H1 (cell line): ENCODE measurements at places on chromosomes 5 and 9.

DNA sequence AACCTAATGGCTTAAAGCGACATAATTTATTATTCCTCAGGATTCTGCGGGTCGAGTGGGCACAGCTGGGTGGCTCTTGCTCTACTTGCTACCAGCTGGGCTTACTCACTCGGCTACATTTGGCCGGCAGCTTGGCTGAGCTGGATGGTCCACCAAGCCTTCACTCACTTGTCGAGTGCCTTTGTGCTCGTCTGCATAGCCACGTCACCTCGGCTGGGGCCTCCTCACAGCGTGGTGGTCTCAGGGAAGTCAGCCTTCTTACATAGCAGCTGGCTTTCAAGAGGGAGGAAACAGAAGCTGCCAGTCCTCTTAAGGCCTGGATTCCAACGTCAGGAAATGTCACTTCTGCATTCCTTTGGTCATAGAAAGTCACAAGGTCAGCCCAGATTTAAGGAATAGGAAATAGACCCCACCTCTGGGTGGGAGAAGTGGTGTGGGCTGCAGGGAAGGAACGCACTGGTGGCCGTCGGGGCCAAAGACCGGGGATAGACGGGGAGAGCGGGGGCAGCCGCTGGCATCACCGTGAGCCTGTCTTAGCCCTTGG lies 75.1 kb upstream of the RUFY1 start:
- no peak overlapping the region for H3K27ac ChIP-seq
- no peaks in the 10 kb centered on the region for H3K36me3 ChIP-seq
- no peaks in the 10 kb centered on the region for H3K4me1 ChIP-seq
- no peak for DNase-seq

DNA sequence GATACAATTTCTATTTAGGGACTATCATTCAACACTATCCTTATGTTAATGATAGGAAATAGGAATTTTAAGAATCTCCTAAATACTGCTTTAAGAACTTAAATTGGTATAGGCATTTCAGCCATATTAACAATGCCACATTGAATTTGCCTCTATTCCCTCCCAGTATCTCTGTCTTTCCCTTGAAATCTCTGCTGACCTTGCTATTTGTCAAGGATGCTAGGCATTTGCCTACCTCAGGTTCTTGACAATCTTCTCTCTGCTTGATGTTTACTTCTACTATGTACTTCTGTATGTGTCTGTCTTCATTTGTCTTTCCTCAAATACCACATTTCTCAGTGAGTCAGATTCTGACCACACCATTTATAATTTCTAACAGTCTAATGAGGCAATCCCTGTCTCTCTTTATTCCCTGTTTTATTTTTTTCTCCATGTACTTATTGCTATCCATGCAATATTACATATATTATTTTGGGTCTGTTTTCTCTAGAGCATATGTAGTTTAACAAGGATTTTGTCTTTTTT lies 1461.4 kb upstream of the CDH9 start:
- H3K4me3 ChIP-seq, result no peak overlapping the region
- no peaks in the 10 kb centered on the region for H3K36me3 ChIP-seq
- no peaks in the 10 kb centered on the region for H3K27me3 ChIP-seq

GRCh38 chr9:72292256-72292682 lies 72.7 kb downstream of the ZFAND5 start:
- no peaks in the 10 kb centered on the region for H3K36me3 ChIP-seq
- DNase-seq, result no peak
- no peaks in the 10 kb centered on the region for H3K27me3 ChIP-seq
- H3K27ac ChIP-seq, result no peak overlapping the region
- H3K4me3 ChIP-seq, result no peak overlapping the region

DNA sequence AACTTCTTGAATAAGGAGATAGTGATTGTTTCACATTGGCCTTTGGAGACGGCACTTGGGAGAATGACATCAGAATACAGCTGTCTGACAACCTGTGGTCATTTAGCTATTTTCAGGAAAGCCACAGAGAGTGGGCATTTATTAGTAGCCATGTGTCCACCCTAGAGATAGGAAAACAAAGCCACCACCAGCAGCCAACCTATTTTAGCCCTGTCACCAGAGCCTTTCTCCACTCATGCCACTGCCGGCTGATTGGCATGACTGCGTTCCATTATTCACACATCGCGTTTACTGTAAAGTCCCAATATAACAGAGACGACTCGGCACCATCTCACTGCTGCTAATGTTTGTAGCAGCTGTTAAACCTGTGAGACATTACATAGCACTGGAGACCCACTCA lies 330.1 kb downstream of the NDUFS4 start:
- DNase-seq, result no peak
- no peak overlapping the region for H3K27ac ChIP-seq
- H3K4me1 ChIP-seq, result peaks cover 5% of the 10 kb centered on the region; the same call in 1 of the 2 replicates
- H3K36me3 ChIP-seq, result no peaks in the 10 kb centered on the region
- H3K4me3 ChIP-seq, result no peak overlapping the region
- no peaks in the 10 kb centered on the region for H3K27me3 ChIP-seq

- H3K36me3 ChIP-seq, result no peaks in the 10 kb centered on the region
- no peaks in the 10 kb centered on the region for H3K27me3 ChIP-seq
- H3K27ac ChIP-seq, result no peak overlapping the region
Observed at GRCh38 chr5:54821445-54822323, 163.7 kb downstream of the ESM1 start.

DNA sequence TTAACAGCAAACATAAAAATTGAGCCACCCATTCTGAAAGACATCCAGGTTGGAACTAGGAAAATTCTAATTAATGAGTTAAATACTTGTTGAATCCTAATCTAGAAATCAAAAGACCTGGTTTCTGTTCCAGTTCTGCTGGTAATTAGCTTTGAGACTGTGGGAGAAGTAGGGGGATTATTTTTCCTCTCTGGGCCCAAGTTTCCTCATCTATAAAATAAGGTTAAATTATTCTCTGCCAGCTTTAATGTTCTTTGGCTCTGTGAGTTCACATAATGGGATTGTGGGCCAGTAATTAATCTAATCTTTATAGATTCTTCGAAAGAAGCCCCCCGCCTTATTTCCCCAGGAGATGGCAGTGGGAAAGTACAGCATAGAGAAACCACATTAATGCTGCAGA lies 104.6 kb downstream of the ENC1 start:
- DNase-seq, result no peak
- H3K36me3 ChIP-seq, result peaks cover 2% of the 10 kb centered on the region; the same call in 1 of the 2 replicates
- H3K27ac ChIP-seq, result no peak overlapping the region
- peaks cover 4% of the 10 kb centered on the region for H3K4me1 ChIP-seq
- no peaks in the 10 kb centered on the region for H3K27me3 ChIP-seq

GRCh38 chr5:40677456-40677855 lies 2.3 kb upstream of the PTGER4 start:
- no peak overlapping the region for H3K27ac ChIP-seq
- H3K4me1 ChIP-seq, result peaks cover 14% of the 10 kb centered on the region
- DNase-seq, result no peak
- H3K27me3 ChIP-seq, result peaks cover 27% of the 10 kb centered on the region
- H3K4me3 ChIP-seq, result no peak overlapping the region

GRCh38 chr9:83043597-83043996 lies 19.3 kb downstream of the RASEF start:
- H3K27me3 ChIP-seq, result no peaks in the 10 kb centered on the region
- no peak overlapping the region for H3K27ac ChIP-seq
- no peaks in the 10 kb centered on the region for H3K36me3 ChIP-seq
- H3K4me3 ChIP-seq, result no peak overlapping the region

GRCh38 chr5:106127341-106127781 lies 1543.4 kb downstream of the EFNA5 start:
- H3K4me3 ChIP-seq, result no peak overlapping the region
- no peak for DNase-seq
- peaks cover 1% of the 10 kb centered on the region for H3K27me3 ChIP-seq
- no peaks in the 10 kb centered on the region for H3K36me3 ChIP-seq
- no peaks in the 10 kb centered on the region for H3K4me1 ChIP-seq
- no peak overlapping the region for H3K27ac ChIP-seq

DNA sequence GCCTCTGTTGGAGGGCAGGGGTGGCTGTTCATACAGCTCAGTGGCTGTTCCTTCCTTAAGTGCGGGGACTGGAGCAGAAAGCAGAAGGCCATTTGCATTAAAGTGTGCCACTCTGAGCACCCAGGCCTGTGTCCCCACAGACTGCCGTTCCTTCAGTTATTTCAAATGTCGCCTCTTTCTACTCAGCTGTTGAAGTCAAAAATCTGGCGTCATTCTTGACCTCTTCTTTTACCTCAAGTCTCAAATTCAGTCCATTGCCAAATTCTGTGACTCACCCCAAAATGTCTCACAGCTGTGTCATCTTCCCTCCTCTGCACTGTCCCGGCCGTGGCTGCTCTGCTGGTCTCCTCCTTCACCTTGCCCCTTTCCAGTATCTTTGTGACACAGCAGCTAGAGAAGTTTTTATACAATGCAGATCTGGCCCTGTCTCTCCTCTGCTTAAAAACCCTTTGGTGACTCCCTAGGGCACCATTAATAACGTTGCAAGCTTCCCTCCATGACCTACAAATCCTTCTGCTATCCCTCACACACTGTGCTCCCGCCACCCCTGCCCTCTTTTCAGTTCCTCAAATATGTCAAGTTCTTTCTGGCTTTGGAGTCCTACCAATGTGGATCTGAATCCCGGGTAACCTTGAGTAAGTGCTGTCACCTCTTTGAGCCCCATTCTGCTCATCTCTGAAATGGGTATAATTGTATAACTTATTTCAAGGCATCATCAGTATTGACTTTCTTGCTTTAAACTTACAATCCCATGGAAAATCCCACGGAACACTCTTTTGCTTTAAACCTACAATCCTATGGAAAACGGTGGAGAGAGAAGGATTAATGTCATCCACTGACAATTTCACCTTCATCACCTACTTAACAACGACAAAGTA lies 98.3 kb upstream of the BOD1 start:
- H3K4me3 ChIP-seq, result no peak overlapping the region
- H3K4me1 ChIP-seq, result peaks cover 6% of the 10 kb centered on the region; the same call in 1 of the 2 replicates
- no peaks in the 10 kb centered on the region for H3K27me3 ChIP-seq
- no peaks in the 10 kb centered on the region for H3K36me3 ChIP-seq
- no peak for DNase-seq
- H3K27ac ChIP-seq, result no peak overlapping the region

DNA sequence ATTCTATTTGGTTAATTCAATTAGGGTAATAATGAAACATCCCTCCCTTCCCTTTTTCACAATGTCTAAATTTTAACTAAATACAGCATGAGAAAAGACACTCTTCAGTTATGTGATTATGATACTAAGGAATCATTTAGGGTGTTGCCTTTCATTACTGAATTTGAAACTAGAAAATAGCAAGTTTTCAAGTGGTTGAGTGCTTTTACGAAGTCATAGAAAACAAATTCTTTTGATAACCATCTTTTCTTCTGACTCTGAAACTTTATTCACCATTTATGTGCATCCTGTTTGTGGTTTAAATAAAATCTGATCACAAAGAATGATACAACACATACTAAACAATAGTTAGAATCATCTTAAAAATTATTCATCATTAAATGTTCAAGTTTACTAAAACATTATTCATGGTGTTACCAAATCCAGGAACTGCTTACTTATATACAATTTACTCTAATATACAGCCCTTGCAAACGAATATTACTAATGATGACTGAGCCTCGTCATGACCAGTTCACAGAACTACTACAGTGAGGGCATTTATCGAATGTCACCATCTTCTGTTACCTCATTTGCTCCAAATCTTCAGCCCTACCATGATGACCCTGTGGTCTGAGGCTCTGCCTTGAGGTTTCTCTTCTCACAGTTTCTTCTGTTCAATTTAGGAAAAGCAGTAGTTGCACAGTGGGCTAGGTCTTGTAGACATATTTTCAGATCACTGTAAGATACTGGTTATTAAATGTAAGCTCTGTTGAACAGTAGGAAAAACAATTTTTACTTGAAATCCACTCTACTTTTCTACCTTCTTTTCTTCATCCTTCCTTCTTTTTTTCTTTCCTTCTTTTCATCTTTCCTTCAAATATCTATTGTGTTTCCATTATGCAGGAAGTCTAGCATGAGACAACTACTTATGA lies 18.3 kb upstream of the IL9 start:
- H3K4me3 ChIP-seq, result no peak overlapping the region
- no peak overlapping the region for H3K27ac ChIP-seq
- no peak for DNase-seq
- H3K27me3 ChIP-seq, result no peaks in the 10 kb centered on the region; the same call in 1 of the 2 replicates
- H3K36me3 ChIP-seq, result no peaks in the 10 kb centered on the region

DNA sequence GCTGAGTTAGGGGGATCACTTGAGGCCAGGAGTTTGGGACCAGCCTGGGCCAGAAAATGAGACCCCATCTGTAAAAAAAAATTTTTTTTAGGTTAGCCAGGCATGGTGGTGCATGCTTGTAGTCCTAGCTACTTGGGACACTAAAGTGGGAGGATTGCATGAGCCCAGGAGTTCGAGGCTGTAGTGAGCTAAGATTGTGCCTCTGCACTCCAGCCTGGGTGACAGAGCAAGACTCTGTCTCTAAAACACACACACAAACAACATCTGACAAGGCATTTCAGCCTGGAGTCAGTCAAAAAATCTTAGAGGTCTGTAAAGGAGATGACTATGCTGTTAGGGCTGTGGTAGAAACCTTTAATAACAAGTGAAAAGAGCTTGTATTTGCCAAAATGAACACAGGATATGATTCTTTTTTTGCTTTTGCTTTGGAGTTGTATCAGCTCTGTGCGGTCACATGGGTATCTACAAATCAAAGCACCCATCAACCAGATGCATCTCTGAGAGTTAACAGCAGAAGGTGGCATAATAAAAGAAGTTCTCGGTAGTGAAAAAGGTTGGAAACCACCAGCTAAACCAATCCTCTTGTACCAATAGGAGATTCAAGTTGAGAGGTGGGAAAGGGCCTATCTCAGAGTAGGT lies 3.6 kb upstream of the PSMD5 start:
- H3K4me3 ChIP-seq, result no peak overlapping the region
- no peaks in the 10 kb centered on the region; the same call in 1 of the 2 replicates for H3K4me1 ChIP-seq
- no peaks in the 10 kb centered on the region; the same call in 1 of the 2 replicates for H3K36me3 ChIP-seq
- no peak overlapping the region for H3K27ac ChIP-seq
- no peaks in the 10 kb centered on the region for H3K27me3 ChIP-seq
